ENCODE measurements at places on chromosomes 5 and 9.

DNA sequence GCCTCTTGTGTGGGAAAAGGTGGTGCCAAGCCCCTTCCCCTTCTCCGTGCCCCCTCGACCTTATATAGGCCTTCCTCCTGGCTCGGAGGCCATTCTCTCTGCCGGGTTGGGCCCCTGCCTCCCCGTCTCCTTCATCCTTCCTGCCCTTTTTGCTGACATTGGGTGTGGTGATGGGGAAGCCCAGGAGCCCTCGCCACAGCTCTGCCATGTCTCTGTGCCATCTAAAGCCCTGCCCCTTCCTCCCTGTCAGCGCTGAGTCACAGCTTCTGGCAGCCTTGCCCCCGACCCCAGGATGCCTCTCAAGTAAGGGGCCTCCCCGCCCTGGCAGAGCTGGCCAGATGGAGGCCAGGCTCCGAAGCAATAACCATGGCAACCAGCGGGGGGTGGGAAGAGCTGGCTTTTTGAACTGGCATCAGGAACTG is 30.4 kb downstream of the JADE2 start:
- peak; percentile 50 for DNase-seq

DNA sequence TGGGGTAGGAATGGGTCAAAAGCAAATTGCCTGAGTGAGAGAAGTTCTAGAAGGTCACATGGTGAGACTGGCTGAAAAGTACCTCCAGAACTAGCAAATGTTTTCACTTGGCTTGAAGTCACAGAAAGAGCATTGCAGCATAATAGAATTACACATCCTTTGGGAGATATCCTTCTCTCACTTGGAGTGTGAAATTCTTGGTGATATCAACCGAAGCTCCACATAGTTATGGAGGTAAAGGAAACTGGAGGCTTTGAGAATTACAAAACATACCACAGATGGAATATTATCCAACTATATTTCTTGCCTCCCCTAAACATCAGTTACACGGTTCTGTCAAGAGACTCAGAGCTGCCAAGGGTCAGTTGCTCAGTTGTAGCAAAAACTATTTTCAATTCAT is 182.4 kb downstream of the SEMA5A start:
- DNase-seq = no peak

- DNase-seq = peak; percentile 96
Observed at GRCh38 chr5:39424736-39425637, at the start of gene DAB2. Gene DAB2, minus strand, starts transcription at chr5:39424980. Its CDS starts 30,660 bp downstream, at chr5:39394320.

DNA sequence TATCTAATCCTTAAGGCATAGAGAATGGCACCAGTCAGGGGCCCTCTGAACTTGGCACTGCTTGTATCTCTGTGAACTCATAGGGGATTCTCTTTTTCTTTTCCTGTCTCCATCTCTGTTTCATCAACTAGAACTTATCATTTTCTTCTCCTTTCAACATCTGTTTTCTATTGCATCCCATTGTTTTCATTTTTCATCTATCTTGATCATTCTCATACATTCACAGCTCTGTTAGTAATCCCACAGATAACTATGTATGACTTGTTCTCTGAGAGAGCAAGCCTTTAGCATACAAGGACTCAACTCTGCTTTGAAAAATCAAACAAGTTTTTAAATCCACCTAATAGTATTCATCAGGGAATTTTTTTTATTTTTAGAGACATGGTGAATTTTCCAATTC is 264.3 kb downstream of the ARRDC3 start:
- no peak for DNase-seq

- peak; percentile 50 for DNase-seq
Observed at GRCh38 chr5:73797132-73797510, 171.1 kb downstream of the ARHGEF28 start.

GRCh38 chr9:130766927-130767307 is 68.1 kb upstream of the ABL1 start:
- DNase-seq = no peak

DNA sequence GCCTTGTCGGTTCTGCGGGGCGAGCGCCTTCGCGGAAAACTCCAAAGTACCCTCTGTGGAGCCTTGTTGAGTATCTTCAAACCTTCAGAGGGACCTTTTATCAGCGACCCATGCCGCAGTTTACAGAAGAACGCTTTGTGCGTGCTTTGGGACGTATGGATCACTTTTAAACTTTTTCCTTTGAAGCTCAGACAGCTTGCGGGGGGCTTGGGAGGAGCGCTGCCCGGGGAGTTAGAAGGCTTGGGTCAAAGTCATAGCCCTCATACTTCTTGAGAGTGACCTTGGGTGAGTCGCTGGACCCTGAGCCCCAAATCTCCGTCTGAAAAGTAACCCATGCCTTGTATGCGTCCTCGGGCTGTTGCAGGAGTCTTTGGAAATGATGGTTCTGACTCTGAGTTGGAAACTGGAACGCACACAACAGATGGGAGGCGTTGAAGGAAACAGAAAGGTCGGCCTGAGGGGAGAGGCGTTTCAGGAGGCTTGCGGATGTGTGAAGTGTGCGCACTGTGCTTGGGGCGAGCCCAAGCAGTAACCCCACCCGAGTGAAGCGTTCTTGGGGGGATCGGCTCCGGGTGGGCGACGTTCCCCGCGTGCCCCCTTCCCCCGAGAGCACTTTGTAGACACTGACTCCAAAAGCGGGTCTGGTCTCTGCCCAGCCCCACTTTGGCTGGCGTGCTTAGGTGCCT is 661 bp upstream of the SLC25A51 start:
- peak; percentile 51 for DNase-seq

GRCh38 chr9:91253488-91253887 is 108.2 kb downstream of the AUH start:
- peak; percentile 38 for DNase-seq

- no peak for DNase-seq
Observed at GRCh38 chr9:13786131-13786530, 506.6 kb upstream of the MPDZ start.

DNA sequence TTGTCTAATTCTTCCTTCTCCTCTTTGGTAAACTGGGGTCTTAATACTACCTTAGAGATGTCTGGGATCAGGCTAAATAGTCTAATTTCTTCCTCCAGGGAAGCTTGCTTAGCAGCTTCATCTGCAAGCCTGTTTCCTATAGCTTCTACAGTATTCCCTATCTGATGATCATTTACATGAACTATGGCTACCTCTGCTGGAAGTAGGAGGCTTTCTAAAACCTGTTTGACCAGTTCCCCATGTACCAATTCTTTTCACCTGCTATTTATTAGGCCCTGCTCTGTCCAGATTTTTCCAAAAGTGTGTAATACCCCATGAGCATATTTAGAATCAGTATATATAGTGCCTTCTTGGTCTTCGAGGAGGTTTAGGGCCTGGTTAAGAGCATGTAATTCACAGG is 619.8 kb downstream of the HINT1 start:
- no peak for DNase-seq

DNA sequence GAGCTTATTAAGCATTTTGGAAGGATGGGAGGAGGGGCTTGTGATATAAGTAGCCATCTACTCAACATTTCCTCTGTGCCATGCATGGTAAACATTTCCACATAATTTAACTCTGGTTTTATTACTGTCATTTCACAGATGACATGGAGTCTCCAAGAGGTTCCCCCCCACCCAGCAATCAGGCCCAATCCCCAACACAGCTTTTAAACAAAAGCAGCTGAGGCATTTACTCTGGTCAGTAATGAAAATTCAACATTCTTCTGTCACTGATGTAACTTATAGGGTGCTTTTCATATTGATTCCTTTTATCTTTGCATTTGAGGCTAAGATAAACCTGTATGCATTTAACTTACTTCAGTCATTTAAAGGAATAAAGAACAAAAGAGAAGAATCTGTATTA is 128.1 kb downstream of the COL23A1 start:
- DNase-seq = no peak

- DNase-seq = peak; percentile 34
Observed at GRCh38 chr9:90870621-90871326, 69.2 kb downstream of the SYK start.

DNA sequence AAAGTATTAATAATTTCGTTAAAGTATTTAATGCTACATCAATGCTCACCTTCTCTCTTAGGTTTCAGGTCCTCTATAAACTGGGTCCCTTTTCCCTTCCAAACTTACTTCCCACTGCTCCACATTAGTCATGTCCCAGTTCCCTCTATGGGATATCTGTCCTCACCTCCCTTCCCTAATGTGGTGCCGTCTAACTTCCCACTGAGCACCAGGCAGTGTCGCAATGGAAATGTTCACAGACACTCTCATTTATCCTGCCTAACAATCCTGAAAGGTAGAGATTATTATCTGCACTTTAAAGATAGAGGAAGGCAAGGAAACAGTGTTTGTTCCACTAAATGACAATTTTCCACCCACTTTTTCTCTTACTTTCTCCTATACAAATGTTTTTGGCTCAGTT is 329.7 kb downstream of the CWC27 start:
- DNase-seq = no peak

DNA sequence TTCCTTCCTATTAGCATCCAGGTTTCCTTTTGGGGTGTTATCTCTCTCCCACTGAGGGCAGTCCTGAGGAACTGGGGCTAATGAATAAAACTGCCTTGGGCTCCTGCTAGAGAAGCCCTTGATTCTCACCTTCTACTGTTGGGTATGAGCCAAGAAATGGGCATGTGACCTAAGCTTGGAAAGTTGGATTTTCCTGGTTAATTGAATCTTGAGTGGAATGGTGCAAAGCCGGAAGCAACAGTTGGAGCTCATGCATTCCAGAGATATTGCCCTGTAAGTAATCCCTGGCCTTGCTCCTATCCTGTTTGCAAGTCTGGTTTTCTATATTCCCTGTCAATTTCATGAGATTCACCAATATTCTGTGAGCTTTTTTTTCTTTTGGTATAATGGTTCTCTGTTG is 158.5 kb upstream of the ELL2 start:
- DNase-seq = no peak

- DNase-seq = no peak
Observed at GRCh38 chr5:3993856-3994473, 398.3 kb downstream of the IRX1 start.

DNA sequence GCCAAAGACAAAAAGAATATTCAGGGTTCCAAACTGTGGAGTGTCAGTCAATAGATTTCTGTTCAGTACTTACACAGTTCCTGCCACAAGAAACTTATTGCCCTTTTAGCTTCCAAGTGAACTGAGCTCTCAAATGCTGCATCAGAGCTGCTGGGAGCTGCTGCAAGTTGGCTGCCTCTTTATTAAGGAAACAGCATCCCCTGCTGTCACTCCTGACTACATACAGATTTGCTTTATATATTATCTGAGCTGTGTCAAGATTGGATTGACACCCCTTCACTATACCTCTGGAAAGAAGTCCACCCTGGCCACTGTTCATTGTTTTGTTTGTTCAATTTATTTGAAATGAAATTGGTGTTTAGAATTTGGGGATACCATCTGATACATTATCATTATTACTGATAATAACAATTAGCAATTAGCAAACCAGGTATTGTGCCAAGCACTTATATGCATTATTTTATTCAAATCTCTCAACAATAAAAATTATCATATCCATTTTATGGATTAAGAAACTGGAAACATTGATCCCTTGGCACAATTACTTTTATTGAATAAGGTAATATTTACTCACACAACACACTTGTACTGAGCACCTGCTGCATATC is 16.4 kb upstream of the C5orf58 start:
- peak; percentile 70 for DNase-seq

DNA sequence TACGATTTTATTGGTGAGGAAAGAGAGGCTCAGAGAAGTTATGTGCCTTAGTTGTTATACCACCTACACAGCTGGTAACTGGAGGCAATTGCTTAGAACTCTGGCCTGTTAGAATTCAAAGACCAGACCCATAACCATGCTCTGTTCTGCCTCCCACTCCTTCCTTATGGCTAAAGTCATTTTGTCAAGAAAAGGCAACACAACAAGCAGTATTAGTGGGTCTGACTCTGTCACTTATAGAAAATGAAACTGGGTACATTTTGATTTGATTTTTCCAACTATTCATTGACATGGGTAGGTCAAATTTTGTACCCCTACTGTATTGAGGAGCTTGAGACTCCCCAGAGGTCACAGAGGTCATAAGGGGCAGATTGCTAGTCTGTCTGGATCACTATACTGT is 44.5 kb upstream of the NR3C1 start:
- DNase-seq = no peak

DNA sequence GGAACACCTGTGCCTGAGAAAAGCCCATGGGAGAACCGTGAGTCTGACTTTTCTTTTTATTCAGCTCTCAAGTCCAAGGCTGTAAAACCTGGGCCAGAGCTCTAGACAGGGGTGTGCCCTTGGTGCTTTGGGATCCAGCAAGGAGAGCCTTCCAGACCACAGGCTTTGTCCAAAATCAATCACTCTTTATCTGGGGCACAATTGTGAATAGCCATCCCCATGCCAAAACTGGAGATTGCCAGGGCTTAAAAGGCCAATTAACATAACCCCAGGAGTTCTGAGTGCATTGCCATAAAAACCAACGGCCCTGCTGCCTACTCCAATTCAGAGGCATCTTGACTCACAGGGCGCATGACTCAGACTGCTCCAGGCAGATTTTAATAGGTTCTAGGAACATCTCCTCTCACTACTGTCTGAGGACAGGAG is 391.8 kb downstream of the ARHGEF28 start:
- DNase-seq = peak; percentile 36

- no peak for DNase-seq
Observed at GRCh38 chr9:105038051-105038450, 110.1 kb upstream of the ABCA1 start.

DNA sequence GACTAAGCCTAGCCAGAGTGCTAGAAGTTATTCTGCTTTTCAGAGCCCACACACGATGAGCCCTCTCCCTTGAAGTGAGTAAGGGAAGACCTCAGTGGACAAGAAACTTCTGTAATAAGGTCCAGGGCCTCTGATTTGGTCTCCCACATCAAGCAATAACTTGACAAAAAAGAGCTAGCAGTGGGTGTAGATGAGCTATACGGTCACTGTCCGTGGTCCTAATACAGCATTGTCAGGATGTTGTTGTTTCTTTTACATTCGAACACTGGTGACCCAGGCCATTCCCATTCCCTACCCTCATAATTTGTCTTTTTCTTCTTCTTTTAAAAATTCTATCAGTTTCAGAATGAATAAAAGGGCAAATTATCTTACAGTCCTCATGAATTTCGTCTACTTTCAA is 5.2 kb downstream of the PCSK1 start:
- DNase-seq = peak; percentile 22

All from iris pigment epithelial cell (primary cell).